ENCODE measurements at places on chromosomes 2 and 18.

DNA sequence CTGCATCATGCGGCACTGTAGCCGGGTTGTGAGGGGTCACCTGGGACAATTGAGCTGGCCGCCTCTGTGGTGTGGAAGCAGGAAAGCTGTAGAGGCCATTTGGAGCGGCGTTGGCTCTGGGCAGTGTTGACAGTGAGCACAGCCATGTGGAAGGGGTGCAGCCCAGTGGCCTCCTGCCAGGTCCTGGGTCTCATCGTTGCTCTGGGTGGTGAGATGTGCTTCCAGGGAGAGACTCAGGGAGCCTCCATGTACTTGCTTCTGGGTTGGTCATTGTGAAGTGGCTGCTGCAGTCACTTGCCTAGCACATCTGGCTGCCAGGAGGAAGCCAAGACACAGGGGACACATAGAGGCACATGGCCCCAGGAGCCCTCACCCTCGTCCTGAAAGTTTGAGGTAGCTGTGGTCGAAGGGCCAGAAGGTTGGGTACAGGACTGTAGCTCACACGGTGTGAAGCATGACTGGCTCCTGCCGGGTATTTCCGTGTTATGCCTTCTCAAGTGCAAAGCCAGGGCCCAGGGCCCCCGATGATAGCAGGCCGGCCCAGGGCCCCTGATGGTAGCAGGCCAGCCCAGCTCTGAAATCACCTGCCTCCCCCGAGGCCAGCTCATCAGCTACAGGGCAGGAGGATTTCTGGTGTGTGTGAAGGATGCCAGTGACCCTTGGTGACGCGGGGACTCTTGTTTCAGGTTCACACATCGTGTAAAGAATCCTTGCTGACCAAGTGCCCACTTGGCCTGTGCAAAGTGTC is 82.6 kb downstream of the DGKD start:
- no peak for DNase-seq

DNA sequence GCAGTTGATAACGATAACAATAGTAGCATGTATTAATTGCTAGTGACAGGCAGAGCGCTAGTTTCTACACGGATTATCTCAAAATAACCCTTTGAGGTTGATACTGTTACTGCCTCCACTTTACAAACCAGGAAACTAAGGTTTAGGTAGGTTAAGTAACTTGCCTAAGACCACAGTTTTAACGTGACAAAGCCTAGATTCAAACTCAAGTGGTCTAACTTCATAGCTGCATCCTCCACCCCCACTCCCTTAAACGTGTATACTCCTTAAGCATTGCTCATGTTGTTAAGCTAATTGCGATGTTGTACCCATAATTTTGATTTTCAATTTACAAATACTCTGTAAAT is 1.2 kb downstream of the ME2 start:
- DNase-seq: no peak

DNA sequence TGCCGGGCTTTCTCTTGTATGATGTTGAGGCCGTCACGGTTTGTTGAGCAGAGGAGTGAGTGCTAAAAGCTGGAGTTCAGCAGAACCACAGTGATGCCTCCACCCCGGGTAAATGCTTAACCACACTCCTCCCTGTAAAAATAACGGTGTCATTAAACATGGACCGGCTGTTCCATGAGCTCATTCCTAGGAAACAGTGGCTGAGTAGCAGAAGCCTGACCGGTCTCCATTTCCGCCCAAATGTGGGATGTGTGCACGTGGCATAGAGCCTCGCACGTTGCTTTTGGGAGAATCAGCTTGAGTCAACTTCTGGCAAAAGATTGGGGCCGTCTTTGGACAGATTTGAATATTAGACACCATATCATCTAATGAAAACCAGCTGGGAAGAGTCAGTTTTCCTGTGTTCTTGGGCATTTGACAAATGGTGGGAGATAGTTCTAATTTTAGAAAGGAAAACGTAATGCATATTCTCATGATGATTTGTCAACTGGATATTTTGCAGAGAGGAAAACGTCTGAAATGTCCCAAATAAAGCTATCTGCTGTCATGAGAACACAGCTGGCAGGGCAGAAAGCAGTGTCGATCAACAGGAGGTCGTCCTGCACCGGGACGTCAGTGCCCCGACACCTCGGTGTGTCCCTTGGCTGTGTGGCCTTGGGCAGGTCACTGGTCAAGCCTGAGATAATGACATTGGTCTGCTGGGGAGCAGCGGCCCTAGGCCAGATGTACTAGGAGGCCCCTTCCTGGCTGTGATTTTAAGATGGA is 42.4 kb downstream of the LRRFIP1 start:
- DNase-seq: no peak

- no peak for DNase-seq
These were observed at the start of gene MCFD2 for GRCh38 chr2:46915281-46915810. TSS of gene MCFD2 (minus strand) at chr2:46915806. CDS start at chr2:46909171, 6,635 bp downstream.

DNA sequence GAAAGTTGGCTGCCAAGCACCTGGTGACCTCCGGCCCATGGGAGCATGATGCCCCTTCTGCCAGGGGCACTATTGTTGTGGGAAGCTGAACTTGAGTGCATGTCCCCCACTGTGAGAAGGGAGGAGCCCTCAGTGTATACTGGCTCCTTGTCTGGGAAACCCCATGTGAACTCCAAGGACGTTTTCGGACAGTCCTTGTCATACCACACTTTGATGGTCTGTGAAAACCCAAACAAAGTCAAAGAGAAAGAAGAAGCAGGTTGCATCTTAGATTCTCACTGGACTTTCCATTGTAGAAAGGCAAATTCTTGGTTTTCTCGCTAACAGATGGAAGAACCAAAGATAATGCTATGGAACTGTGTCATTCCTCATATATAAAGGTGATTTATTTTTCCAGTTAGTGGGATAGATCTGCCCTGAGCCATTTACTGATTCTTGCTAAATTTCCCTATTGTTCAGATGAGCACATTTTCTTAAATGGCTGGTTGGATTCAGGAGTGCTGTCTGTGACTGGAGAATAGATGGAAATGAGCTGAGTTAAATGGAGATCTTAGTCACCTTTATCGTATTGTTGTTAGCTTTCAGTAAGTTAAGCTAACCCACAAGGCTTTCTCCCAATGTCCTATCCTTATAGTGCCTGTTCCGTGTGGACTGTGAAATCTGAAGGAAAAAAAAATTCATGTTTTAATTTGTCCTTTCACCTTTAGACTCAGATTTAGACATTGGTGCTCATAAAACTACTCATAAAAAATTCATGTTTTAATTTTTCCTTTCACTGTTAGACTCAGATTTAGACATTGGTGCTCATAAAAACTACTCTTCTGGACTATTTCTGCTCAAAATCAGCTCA is 166.6 kb downstream of the ACTR3 start:
- no peak for DNase-seq

GRCh38 chr2:69767034-69767433 is 25.1 kb downstream of the ANXA4 start:
- DNase-seq: no peak

DNA sequence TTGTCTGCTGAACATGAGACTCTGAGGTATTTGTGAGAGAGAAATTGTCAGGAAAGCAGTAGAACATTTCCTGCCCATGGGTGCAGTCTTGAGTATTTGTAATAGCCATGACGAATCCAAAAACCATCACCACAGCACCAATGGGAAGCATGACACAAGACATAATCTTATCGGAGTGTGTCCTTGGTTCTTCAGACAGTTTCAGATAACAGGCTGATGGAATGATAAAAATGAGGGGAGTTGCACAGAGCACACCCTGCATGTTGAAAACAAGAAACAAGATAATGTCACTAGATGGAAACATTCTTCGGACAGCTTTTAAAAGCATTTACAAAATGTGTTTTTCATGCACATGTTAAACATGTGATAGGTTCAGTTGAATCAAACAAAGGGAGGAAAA is 56.9 kb downstream of the SLC38A11 start:
- no peak for DNase-seq

Measured in stimulated activated CD4-positive, alpha-beta T cell treated with anti-CD3 and anti-CD28 coated beads, TNF-alpha, amount 100 ng/mL, for 1 hour (primary cell).